ENCODE measurements at places on chromosomes 4 and X.

DNA sequence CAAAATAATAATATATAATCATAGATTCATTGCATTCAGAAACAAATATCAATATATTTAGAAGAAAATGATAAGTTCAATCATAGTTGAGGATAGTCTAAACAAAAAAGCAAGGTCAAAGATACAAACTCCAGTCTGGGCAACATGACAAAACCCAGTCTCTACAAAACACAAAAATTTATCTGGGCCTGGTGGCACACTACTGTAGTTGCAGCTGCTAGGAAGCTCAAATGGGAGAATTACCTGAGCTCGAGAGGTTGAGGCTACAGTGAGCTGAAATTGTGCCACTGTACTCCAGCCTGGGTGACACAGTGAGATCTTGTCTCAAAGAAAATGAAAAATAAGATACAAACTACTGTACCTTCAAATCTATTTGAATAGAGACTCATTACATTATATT, 52.7 kb upstream of the ANXA10 start:
- no peak for DNase-seq

DNA sequence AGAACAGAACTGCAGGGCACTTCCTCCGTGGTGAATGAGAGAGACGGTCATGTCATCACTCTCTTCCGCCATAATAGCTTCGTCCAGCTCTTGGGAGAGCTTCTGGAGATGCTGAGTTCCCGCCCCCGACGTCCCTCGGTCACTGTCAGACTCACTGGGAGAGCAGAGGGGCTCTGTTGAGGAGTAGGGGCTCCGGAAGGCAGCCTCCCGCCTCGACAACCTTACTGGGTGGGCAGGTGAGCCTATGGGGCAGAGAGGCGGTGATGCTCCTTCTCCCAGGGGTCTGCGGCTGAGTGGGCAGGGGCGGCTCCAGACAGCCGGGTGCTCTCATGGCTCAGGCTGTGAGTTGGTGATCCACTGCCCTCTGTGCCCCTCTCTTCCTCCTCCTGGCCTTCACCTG, 25.8 kb upstream of the ARHGEF38 start:
- no peak for DNase-seq

DNA sequence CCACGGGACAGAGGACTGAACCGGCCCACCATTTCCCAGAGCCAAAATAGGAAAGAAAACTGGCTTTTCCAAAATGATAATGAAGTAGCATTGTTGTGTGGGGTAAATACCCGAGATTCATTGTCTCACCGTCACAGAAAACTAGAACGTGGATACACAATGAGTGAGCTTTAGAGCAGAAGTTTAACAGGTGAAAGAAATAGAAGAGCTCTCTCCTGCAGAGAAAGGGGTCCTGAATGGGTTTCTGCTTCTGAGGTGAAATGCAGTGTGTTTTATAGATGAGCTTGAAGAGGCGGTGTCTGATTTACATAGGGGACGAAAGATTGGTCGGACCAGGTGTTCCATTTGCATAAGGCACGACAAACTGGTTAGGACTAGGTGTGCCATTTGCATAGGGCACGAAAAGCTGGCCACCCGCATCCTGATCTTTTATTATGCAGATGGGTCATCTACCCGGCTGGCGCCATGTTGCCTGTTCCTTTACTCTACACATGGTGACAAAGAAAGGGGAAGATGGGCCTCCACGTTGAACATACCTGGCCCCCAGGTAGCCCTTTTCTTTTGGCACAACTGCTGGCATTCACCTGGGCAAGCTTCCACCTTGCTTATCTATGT, 118.1 kb downstream of the ATXN3L start:
- no peak for DNase-seq

DNA sequence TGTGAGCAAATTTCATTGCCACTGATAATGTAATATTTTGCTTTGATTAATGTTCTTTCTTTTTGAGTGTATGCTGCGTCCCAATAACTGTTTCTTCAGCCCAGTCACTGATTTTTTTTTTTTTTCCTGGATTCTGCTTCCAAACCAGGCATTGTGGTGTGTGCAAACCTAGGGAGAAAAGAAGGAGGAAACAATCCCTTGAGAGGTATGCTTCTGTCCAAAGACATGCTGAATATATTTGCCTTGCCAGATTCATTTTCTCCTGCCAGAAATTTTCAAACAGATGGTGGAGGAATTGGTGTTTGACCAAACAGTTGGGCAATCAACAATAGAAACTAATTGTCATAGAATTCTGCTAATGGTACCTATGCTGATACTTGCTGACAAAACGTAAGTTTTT, 753.6 kb downstream of the RPA4 start:
- DNase-seq = no peak

DNA sequence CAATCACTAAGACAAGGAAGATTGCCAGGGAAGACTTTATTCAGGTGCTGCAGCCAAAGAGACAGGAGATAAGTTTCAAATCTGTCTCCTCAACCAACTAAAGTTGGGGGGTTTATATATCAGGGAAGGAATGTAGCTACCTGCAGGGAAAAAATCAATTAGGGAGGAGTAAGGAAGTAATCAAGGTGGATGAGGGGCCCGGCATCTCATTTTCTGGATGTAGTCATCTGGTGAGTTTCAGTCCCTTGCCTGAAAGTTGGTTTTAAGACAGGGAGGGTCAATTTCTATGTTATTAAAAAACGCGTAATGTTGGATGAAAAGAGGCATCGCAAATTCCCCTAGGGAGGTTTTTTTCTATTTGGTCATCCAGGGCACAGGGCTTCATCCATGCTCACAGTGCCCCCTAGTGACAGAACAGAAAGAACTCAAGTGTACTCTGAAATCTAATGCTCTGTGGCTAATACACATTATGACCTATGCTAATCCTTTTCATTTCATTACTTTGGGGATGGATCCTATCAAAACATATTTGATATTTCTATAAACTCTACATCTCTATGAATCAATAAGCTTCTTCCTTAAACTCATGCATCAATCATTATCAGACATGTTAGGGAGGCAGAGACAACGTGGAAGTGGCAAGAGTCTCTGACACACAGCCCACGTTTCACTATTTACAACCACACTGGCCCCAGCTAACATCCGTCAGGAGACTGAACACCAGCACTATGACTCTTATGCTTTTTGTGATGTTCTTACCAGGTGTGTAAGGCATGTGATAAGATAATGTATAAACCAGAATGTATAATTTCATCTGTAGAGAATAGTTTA, 1577.0 kb upstream of the TENM3 start:
- DNase-seq = no peak

GRCh38 chr4:124212815-124213630, 499.5 kb downstream of the ANKRD50 start:
- DNase-seq = no peak

- no peak for DNase-seq
These were observed 340.7 kb downstream of the DHX15 start for GRCh38 chr4:24243641-24244040.

DNA sequence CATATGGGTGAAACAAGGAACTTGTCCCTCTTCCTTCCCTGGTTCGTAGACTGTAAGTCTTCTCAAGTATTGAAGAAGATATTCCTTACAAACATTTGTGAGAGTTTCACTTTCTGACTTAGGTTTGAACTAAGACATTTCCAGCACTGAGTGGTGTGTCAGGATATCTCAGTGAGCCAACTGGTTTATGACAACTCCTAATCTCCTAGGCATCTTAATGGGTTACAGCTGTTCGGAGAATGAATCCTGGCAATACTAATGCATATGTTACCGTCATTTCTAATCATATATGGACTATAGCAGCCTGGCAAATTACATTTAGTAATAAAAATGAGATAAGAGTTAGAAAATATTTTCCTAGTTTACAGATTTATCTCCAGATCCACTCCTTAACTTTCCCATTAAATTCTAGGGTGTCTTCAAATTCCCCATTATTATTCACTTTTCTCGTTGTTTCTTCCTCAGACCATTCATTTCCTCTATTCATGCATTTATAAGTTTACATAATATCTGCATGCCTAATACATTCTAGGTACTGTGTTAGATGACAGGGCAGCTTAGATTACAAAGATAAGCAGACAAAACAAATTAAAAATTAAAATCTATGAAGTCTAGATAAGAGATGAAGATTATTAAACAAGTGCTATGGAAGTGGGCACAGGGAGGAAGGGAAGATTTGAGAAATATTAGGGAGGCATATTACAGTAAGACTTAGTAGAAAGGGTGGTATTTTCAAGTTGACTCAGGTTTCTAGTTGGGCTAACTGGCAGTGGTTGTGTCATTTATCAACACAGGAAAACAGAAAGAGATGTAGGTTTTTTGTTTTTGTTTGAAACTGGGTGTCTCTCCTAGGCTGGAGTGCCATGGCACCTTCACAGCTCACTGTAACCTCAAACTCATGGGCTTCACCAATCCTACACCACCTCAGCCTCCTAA, 173.9 kb downstream of the WDFY3 start:
- no peak for DNase-seq

DNA sequence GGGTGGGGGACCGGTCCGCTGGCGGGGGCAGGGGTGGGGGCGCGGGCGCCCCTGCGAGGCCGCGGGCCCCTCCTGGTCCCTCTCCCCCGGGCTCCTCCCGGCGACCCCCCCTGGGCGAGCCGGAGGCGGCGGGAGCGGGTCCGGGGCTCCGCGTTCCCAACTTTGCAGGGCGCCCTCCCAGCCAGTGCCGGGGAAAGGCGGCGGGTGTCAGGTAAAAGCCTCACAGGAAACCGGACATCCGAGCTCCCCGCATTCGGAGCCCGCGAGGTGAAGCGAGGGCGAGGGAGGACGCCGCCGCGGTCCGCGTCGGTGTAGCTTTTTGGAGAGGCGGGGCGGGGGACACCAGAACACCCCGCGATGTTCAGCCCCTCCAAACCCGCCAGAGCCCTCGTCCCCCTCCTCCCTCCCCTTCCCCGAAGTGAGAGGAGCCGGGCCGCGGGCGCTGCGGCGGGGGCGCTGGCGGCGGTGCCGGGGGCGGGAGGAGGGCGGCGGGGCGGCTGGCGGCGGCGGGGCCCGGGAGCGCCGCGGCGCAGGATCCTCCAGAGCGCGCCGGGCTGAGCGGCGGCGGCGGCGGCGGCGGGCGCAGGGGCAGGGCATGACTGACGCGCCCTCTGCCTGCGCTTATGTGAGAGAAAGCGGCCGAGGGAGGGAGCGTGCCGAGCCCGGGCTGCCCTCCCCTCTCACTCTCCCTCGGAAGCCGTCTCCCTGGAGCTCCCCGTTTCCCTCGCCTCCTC, at the start of gene VEGFC:
VEGFC (minus strand) TSS at position 597 of the 734 bp plus-strand sequence. CDS start 611 bp downstream, outside the sequence.
- DNase-seq = no peak

DNA sequence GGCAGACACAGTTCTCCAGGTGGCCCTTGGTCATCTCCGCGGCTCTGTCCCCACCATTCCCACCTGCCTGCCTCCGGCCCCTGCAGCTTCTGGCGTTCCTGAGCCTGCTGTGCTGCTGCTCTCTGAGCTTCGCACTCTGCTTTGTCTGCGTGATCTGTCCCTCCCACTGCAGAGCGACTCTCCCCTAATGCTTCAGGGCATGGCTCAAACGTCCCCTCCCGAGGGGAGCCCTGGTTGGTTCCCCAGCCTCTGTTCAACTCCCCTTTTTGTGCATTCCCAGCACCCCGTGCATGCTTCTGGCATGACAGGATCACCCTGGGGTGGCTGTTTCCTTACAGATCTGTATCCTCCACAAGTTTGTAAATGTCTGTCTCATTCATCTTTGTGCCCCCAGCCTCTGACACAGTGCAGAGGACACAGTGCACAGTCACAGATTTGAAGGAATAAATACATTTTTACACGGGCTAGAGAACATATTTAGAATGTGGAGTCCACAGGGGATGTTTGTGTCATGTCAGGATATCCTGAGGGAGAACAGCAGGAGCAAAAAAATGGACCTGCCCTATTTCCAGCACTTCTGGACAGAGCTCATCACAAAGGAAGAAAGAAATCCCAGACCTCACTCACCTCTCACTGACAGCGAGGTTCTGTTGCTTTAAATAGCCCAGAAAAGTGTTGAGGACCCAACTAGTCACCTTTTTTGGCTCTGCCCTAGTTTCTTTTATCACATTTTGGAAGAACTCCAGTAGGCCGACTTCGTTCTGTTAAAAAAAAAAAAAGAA, 72.6 kb downstream of the GATB start:
- DNase-seq = no peak

GRCh38 chr4:65653740-65654361, 16.4 kb downstream of the EPHA5 start:
- DNase-seq = no peak

Data from activated CD4-positive, alpha-beta T cell treated with anti-CD3 and anti-CD28 coated beads for 1 hour (primary cell).